ENCODE measurements at places on chromosomes 16 and 17.

DNA sequence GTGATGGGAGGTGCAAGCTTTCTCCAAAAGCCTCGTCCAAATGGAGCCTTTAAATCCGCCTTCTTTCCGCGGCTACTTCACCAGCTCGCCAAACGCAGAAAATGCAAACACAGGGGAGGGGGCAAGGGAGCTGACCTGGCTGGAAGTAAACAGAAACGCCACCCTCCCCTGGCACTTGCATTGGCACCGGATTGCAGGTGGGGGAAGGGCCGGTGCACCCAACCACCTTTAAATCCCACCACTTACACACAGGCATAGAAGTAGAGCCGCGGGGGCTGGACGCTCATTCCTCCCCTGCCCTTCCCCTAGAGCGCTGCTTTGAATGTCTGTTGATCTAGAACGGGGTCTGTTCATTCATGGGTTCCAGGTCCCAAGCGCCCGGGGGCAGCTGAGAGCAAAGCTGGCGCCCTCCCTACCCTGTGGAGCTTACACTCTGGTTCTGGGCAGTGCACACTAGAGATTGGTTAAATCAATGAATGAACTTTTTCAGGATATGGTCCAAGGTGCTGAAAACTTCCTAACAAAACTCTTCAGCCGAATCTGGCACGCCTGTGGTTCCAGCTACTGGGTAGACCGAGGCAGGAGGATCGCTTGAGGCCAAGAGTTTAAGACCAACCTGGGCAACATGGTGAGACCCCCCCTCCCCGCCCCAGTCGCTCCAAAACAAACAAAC is 920 bp upstream of the ZCCHC14 start:
- DNase-seq, result no peak

GRCh38 chr17:39929646-39930407 is 2.3 kb downstream of the LRRC3C start:
- DNase-seq, result no peak

DNA sequence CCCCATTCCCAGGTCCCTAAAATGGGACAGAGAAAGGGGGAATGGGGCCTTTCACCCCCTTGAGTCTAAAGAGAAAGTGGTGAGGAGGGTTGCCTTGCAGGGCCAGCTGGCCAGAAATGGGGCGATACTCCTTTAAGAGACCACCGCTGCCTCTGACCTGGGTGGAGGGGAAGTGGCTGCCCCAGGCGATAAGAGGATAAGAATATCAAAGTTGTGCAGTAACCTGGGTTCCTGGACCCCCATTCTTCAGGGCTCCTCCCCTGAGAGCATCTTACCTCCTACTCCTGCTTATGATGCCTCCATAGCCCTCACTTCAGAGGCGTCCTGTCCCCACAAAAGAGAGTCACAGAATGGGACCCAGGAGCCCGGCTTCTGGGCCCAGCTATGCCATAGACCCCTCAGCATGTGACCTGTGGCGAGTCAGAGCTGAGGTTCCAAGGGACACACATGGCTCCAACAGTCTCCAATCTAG is 5.2 kb upstream of the TSPOAP1 start:
- no peak for DNase-seq

GRCh38 chr17:7858522-7858810 is 663 bp downstream of the CYB5D1 start:
- peak; percentile 52 for DNase-seq
